ENCODE measurements at places on chromosomes 7 and 10. TPM values are rescaled to one million over a fixed set of nuclear protein-coding genes. Genes with fewer than 3 reads are reported as not detected.

Gene PAX4
- not detected for total RNA-seq

Gene PON1
- 0.66 TPM for total RNA-seq

Gene ANKRD30A
- total RNA-seq = 0.88 TPM

Gene MAT1A
- not detected for total RNA-seq

Gene CYP3A7
- not detected for total RNA-seq

Gene NAT16
- 0.06 TPM for total RNA-seq

Gene TAS2R3
- total RNA-seq = not detected

Gene KCNMA1
- total RNA-seq = 67.4 TPM

Gene HOXA11
- 0.67 TPM for total RNA-seq

Gene INHBA
- 0.82 TPM for total RNA-seq

Gene DMBT1
- 0.05 TPM for total RNA-seq

Gene GIMAP2
- total RNA-seq = not detected
